ENCODE measurements at places on chromosomes 5 and 9.

GRCh38 chr5:167752936-167753335, 538.5 kb upstream of the WWC1 start:
- DNase-seq = no peak

DNA sequence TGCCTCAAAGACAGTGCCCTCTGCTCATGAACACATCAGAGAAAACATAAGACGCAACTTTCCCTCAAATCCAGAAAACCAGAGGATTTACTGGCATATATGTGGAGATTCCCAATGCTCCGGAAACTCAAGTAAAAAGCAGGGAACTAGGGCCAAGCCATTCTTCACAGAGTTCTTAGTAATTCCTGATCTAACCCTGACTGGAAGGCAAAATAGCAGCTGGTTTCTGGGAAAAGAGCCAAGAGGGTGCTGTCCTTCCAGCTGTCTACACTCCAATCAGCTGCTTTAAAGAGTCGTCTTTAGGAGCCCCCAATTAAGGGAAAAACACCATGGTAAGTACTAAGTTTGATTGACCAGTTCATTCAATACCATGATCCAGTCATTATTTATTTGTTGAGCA, 49.6 kb downstream of the GNA14 start:
- no peak for DNase-seq

GRCh38 chr9:18331310-18331684, 142.7 kb upstream of the ADAMTSL1 start:
- DNase-seq = no peak

- no peak for DNase-seq
Observed at GRCh38 chr5:174140452-174141020, 95.0 kb downstream of the NSG2 start.

- no peak for DNase-seq
Observed at GRCh38 chr5:172595596-172596455, 45.2 kb upstream of the NEURL1B start.

DNA sequence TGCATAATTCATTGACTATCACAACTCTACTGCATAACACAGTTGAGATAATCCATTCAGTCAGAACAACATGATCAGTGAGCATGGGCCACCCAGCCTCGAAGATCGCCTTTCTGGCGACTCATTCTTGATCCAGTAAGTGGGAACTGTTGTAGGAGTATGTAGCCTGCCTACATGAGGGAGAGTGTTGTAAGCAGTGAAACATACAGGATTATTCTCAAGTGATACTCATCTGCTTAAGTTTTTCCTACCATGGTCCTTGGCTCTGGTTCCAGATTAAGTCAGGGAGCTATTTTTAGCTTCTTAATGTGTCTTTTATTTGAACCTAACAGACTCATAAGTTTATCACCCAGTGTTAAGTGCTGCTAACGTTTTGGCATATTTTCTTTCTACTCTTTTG, 44.0 kb downstream of the TNPO1 start:
- DNase-seq = no peak

GRCh38 chr9:78238046-78239038, 2.5 kb downstream of the CEP78 start:
- DNase-seq = peak; percentile 30

- no peak for DNase-seq
Observed at GRCh38 chr9:136323371-136323789, 4.0 kb upstream of the GPSM1 start.

GRCh38 chr5:16313761-16314160, 134.2 kb upstream of the MARCHF11 start:
- DNase-seq = no peak

GRCh38 chr5:74761241-74761640, 5.7 kb downstream of the GFM2 start:
- DNase-seq = no peak

Measured in CD4-positive, alpha-beta T cell treated with Interleukin-12 subunit alpha and Interleukin-12 subunit beta, for 1 hour (primary cell).